ENCODE measurements at places on chromosomes 6 and 20.

DNA sequence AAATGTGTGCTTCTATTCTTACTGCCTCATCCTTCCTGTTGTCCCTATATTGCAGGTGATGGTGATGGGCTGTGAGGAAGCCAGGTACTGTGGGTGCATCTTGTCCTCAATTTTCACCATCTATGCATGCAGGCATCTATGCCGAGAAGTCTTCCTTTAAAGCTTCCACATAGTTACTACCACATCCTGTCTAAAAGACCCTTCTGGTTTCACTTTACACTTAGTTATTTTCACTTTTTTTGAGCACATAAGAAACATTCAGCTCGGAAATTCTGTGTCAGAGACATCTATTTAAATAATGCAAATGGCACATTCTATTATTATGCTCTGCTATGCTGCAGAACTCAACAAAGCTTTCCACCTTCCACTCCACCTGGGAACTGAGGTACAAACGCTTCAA, 28.2 kb upstream of the FABP7 start:
- no peak for DNase-seq

DNA sequence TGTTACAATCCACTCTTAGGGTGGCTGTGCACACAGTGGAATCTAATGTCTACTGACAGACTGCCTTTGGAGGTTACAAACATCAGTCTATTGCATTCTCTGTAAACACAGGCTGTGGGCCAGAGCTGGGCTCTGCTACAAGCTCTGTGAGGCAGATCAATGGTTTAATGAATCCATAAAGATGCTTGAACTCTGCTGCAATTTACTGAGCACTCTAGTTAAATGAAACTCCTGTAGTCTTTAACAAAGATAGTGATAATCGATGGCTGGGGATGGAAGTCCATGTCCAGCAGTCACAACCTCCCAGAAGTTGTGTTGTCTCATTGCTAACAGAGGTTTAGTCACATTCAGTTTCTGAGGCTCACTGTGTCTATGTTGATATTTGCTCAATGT, 50.5 kb downstream of the SOBP start:
- DNase-seq = no peak

DNA sequence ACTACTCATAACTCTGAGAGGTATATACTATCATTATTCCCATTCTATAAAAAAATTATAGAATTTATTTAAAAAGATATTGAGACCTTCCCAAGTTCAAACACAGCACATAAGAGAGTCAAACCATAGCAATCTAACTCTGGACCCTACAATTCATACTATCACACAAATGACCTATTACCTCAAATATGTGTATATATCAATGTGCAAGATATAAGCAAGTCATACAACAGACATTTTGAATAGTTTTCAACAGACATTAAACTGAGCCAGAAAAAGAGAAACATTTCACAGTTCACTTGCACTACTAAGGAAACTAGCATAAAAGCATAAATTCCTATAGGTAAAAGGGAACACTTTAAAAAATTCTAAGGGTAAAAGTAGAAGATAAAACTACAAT, 11.7 kb downstream of the PHIP start:
- DNase-seq = no peak

DNA sequence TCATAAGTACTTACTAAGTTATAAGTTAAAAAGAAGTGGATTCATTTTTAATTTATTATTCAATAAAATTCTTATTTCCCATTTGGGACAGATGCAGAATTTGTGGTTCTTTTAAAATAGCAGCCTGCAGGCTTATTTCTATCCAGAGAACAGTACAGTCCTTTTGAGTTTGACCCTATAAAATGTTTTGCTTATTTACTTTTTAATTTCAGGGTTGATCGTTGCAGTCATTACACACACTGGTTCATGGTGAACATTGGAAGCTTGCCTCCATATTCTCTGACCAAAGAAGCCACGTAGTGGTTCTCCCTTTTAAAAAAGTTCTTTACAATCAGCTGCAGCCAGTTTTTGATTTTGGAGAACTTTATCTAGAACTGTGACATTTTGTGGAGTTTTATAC, 122.9 kb upstream of the PDE7B start:
- no peak for DNase-seq

DNA sequence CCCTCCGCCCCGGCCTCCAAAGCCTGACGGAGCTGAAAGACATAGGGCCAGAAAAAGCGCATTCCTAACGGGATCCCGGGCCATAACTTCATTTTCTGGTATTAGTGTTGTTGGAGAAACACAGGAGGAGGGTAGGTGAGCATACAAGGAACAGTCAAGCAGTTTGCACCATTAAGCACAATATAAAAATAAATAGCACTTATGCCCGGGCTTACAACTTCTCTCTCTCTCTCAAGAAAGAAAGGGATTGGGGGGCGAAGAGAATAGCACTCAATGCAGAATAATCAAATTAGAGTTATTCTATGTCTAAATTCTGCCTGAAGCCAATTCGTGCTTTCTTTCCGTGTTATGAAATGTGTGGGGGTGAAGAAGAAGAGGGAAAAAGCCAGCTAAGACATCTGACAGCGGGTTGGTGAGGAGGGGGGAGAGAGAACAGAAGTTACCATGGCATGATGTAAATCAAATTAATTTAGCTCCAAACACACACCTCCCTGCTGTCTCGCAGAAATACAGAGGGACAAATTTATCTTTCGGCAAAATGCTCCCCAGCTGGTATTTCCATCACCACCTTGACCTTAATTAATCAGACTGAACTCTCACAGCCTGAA, 508 bp upstream of the METTL24 start:
- DNase-seq = no peak

GRCh38 chr6:39152262-39152661, 37.3 kb upstream of the SAYSD1 start:
- no peak for DNase-seq

DNA sequence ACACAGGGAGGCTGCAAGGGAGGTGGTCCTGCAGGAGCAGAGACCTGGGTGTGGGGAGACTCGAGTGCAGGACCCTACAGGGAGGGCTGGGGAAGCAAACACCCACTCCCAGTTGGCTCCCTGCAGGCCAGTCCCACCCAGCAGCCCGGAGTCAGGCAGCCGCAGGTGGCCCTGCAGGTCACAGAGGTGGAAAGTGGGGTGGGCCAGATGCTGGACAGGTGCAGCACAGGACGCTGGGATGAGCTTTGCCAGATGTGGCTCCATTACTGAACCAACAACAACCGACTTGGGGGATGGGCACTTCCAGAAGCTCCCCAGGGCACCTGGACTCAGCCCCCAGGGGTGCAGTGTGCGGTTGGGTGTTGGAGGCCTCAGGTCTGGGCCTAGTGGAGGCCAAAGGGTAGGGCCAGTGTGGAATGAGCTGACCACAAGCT, 26.6 kb upstream of the MYT1 start:
- peak; percentile 28 for DNase-seq

DNA sequence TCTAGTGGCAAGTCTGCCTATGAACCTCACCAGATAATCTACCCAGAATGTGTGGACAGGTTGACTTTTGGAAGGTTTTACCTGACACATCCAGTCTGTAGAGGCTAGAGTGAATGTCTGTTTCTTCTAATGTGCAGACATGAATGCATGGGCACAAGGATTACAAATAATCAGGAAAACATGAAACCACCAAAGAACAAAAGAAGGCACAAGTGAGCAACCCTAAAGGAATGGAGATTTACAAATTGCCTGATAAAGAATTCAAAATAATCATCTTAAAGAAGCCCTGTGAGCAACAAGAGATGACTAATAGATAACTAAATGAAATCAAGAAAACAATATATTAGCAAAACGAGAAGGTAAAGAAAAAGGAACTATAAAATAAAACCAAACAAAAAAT, 876.1 kb upstream of the ADGRB3 start:
- DNase-seq = no peak

DNA sequence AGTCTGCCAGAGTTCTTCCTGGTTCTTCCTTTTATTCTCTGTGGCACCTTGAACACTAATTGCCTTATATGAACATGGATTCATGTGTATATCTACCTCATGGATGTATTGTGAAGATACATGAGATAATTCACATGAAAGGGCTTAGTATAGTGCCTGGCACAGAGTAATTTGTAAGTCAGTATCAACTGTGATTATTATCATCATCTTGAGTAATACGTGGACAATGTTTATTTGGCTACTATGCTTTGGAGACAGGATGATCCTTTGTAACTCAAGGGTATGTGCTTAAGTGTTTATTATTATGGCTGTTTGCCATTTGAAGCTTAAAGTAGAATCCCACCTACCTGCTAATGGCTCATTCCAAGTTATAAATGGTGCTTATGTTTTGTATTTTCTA, 16.0 kb downstream of the DOP1A start:
- DNase-seq = no peak

GRCh38 chr6:44169154-44169553, 10.5 kb downstream of the CAPN11 start:
- no peak for DNase-seq

DNA sequence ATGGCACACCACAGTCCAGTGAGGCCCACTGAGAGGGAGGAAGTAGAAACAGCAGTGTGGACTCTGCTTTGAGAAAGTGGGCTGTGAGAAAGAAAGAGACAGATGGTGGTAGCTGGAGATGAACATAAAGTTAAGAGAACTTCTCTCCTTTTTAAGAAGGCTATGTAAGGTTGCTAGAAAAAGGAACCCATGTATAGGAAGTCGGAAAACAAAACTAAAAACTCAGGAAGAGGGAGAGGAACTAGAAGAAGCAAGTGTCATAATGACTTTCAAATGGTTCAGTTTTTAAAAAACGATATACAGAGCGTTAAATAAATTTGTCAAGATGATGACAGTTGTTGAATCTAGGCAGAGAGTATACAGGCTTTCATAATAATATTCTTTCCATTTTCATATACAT, 25.4 kb upstream of the GMNN start:
- DNase-seq = no peak

DNA sequence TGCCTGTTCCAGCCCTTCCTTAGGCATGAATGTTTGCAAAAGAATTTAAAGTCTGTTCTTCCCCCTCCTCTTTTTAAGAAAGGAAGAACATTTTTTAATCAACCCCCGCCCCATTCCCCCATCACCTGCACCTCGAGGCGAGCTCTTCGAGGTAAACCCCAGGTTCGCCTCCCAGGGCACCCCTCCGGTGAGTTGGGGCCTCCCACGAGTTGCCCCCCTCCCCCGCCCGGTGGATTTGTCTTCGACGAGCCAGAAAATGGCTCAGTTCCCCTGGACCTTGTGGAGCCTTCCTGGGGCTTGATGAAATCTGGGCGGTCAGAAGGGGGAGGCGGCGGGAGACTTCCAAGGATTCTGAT, 256 bp upstream of the OVOL2 start:
- no peak for DNase-seq

DNA sequence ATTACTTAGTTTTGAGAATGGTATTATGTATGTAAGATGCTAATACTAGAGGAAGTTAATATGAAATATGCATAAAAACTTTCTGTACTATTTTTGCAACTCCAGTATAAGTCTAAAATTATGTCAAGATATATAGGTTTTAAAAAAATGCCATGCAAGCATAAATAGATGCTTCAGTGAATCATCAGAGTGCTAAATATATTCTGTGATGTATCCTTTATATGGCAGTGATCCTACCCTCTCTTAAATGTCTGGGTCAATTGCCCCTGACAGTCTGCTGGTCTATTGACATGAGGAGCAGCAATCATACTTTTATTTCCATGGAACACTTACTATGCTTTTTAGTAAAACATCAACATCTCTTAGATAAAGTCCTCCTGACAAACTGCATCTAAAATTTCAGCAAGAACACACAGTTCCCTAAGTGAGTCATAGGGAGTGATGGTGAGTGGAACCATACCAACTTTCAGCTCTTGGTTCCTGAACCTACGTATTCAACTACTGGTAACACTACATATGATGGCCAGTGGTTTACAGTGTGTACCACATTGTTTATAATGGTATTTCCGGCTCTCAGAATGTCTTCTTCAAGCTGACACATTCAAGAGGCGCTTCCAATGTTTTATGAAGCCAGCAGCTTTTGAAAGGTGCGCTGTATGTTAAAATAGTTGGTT, 928.7 kb upstream of the GJE1 start:
- no peak for DNase-seq

- no peak for DNase-seq
These were observed 268.3 kb upstream of the FAM83B start for GRCh38 chr6:54578261-54578660.

- DNase-seq = no peak
These were observed 10.8 kb downstream of the SLC4A11 start for GRCh38 chr20:3227936-3228749.

GRCh38 chr6:132261354-132261753, 139.9 kb downstream of the MOXD1 start:
- DNase-seq = no peak

DNA sequence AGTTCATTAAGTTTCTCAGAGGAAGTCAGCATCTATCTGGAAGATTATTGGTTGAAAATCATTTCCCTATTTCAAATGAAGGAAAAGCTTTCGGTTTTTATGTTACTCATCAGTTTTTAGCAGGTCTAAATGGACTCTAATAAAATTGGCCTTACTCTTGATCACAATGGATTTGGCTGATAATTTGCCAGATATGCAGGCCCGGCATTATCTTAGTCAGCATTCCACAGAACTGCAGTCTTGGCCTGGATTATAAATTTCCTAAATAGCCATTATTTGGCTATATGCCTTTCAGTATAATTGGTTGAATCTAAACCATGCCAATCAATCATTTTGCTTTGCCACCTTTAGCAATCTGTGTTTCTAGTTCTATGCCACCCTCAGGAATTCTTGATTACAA, 91.7 kb upstream of the KCNQ5 start:
- no peak for DNase-seq

- DNase-seq = no peak
These were observed 120.9 kb upstream of the PHACTR3 start for GRCh38 chr20:59483481-59483880.

DNA sequence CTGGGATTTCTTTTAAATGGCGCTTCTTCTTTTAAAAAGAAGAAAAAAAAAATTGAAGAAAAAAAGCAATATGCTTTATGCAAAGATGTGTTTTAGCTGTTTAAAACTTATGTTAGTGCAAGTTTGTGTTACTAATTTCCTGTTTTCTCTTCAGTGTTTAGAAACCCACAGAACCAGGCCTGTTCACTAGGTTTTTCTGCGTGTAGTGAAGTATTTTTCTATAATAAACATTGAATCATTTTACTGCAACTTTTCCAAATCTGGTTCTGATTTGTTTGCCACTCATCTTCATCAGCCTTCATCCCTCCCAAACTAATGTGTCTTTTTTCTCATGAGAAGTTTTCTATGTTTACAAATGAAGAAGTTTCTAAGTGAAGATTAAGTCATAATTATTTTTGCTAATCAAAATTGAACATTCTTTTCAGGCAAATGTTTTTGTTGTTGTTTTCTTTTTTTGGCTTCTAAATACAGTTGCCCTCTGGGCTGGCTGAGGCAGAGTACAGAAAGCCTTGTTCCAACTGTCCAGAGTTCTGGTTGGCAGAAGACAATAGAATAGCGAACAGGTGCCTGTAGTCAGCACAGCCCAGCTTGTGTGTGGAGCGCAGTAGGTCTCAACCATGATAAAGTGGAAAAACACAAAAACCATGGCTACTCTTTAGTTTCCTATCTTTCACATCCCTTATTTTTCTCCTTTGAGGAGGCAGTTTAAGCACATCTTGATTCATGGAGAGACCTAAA, 14.5 kb downstream of the ZNF76 start:
- DNase-seq = no peak

GRCh38 chr20:23436681-23437080, 2.8 kb upstream of the CSTL1 start:
- DNase-seq = no peak
